ENCODE measurements at places on chromosomes 5 and 9.

- no peak for DNase-seq
Measured at GRCh38 chr9:90965226-90966030, 163.8 kb downstream of the SYK start.

- DNase-seq, result no peak
Measured at GRCh38 chr9:129305246-129305645, 127.2 kb upstream of the IER5L start.

DNA sequence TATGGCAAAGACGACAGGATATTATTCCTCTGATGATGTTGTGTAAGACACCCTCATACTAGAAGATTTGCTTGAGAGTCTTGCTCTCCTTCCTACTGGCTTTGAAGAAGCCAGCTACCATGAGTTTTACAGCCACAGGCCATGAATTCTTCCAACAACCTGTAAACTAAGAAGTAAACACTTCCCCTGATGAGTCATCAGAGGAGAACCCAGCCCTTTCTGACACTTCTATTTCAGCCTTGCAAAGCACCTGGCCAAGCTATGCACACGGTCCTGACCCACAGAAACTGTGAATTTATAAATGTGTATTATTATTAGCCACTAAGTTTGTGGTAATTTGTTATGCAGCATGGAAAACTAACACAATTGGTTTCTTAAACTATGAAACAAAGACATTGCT is 288.8 kb upstream of the ADAMTSL1 start:
- DNase-seq, result no peak

DNA sequence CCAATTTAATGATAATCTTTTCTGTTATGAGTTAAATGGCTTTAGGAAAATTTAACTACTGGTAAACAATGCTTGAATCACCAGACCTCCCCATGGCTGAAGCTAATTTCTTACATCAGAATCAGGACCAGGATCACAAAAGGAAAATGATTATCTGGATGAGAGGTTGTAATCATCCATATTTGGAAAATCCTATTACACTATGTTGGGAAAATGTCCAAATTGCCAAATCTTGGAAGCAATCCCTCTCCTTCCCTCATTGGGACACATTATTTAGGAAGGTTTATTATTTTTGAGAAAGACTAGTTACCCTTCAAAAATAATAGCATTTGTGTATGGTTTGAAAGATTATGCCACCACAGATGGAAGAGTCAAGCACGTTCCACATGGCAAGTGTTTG is 130.7 kb upstream of the MINAR2 start:
- DNase-seq, result no peak

GRCh38 chr9:35698231-35698630 is 8.5 kb upstream of the TPM2 start:
- DNase-seq, result no peak

- no peak for DNase-seq
Measured at GRCh38 chr9:33106827-33107621, 30.6 kb upstream of the SMU1 start.

GRCh38 chr5:75707911-75708509 is 9.2 kb downstream of the POC5 start:
- DNase-seq, result no peak

- DNase-seq, result no peak
Measured at GRCh38 chr5:176620333-176620981, 9.9 kb downstream of the SNCB start.

GRCh38 chr9:34502891-34503290 is 19.9 kb downstream of the ENHO start:
- DNase-seq, result no peak

- no peak for DNase-seq
Measured at GRCh38 chr5:101590384-101590783, 687.3 kb upstream of the ST8SIA4 start.

DNA sequence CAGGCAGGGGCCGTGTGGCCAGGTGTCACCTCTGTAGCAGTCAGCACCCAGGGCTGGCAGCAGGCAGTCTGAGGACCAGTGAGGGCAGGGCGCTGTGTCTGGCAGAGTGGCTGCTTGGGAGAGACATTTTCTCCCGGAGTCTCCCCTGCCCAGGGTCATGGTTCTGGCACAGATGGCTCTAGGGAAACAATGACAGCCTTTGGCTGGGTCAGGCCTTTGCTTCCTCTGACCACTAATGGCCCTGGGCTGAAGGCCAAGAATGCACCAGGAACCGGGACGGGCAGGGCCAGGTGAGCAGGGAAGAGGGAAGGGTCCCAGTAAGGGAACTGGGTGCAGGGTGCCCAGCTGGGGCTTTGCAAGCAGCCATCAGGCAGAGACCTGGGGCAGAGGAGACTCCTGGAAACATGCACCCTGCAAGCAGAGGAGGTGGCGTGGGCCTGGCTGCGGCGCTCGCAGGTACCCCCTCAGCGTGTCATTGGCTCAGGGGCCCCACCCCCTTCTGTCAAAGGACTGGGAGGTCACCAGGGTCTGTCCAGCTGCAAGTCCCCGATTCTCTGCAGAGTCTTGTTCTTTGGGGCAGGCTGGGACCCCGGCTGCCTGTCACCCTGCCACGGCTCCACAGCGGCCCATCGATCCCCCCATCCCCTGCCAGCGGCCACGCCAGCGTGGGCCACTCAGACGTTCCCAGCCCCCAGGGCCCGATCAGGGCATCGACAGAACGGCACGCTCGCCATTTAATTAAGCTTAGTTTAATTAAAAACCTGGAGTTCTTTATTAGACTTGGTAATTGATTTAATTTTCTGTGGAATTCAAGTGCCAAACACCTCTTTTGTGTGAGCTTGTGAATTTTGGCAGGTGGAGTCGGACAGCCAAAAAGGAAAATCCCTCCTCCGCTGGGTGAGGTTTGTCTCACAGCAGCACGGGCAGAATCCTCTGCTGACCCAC is 18.9 kb upstream of the TMEM250 start:
- DNase-seq, result no peak

DNA sequence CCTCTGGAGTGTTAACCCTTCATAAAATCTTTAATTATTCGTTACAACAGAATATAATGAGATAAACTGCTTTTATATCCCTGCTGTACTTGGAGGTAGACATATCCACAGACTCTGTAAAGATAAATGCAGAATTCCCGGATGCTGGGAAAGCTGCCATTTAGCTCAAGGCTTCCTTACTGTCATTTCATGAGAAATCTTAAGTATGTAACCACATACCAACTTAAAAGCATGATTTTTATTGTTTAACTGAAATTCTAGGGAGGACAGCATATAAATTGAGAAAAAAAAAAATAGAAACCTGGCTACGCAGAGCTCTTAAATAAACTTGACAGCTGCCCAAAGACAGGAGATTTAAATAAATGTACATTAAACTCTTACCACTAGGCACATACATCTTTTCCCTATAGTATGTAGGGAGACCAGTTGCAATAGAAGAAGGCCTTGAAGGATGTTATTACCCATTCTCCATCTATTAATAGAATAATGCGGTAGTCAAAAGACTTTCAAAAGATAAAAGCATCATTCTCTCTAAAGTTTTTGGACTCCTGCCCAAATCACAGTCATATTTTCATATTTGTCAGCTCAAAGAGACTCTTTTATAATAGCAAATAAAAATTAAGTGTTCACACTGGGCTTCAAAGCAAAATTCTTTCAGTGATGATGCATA is 373.8 kb downstream of the NDUFS4 start:
- DNase-seq, result no peak

DNA sequence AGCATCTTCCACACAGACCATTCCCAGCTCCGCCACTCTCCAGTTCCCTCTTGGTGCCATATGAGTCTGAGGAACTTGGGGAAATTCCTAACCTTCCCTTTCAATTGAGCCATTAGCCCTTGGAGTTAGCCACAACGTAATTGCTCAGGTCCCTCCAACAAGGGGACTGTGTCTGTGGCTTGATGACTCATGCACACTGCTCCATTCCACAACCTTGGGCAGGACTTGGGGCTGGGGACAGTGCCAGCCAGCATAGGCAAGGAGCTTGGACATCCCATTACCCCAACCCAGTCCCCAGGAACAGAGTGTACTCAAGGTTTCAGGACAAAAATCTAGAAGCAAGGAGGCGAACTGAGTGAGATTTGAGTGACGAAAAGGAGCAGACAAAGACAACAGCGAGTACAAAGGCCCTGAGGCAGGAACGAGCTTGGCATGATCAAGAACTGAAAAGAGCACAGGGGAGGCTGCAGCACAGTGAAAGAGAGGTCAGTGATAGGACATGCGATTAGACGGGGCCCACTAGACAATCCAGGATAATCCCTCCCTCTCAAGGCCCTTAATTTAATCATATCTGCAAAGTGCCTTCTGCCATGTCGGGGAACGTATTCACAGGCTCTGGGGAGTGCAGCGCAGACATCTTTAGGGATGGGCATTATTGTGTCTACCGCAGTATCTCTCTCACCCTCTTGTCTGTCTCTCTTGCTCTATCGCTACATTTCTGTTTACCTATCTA is 16.0 kb upstream of the JADE2 start:
- DNase-seq, result no peak

DNA sequence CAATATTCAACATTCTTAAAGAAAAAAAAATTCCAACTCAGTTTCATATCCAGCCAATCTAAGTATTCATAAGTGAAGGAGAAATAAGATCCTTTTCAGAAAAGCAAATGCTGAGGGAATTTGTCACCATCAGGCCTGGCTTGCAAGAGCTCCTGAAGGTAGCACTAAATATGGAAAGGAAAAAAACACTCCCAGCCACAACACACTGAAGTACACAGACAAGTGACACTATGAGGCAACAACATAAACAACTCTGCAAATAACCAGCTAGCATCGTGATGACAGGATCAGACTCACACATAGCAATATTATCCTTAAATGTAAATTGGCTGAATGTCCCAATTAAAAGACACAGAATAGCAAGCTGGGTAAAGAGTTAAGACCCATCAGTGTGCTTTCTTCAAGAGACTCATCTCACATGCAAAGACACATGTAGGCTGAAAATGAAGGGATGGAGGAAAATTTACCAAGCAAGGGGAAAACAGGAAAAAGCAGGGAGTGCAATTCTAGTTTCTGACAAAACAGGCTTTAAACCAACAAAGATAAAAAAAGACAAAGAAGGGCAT is 33.1 kb downstream of the ANKRD33B start:
- DNase-seq, result no peak

DNA sequence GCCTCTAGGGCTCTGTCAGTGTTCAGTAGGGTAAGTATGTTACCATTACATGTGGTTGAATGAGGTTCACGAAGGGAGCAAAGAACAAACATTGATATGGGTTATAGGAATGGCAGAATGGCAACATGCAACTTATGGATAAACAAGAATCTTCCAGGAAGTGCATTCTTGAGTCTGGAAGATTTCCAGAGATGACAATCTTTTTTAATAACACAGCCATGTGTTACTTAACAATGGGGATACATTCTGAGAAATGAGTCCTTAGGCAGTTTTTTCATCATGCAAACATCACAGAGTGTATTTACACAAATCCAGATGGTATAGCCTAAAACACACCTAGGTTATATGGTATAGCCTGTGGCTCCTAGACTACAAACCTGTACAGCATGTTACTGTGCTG is 9.1 kb upstream of the SLC28A3 start:
- no peak for DNase-seq

- no peak for DNase-seq
Measured at GRCh38 chr5:62309107-62309506, 3.1 kb downstream of the KIF2A start.

DNA sequence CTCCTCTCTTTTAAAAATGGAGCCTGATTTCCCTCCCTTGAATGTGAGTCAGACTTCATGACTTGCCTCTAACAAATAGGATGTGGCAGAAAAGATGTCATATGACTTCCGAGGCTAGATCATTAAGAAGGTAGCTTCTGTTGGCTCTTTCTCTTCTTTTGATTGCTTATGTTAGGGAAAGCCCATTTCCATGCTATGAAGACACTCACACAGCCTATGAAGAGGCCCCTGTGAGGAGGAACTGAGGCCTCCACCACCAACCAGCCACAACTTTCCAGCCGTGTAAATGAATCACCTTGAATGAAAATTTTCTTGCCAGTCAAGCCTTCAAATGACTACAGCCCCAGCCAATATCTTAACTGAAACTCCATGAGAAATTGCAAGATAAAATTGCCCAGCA is 413.4 kb downstream of the TMEM38B start:
- DNase-seq, result no peak

- DNase-seq, result no peak
Measured at GRCh38 chr5:111461255-111461671, 51.1 kb downstream of the STARD4 start.

DNA sequence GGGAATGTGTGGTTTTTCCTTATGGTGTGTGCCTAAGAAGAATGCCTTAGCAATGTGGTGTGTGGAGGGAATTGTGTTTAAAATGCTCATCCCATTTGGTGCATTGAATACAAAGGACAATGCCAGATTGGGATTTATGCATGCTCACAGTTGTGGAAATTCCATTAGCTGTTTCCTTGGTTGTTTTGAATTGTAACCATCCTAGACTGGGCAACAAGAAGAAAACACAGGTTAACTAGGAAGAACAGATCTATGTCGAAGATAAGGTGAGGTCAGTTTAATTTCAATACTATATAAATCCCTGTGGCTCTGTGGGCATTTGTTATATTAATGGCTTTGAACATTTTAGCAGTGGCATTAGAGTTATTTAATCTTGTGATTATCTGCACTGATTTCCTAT is 266.8 kb downstream of the MAT2B start:
- DNase-seq, result no peak

DNA sequence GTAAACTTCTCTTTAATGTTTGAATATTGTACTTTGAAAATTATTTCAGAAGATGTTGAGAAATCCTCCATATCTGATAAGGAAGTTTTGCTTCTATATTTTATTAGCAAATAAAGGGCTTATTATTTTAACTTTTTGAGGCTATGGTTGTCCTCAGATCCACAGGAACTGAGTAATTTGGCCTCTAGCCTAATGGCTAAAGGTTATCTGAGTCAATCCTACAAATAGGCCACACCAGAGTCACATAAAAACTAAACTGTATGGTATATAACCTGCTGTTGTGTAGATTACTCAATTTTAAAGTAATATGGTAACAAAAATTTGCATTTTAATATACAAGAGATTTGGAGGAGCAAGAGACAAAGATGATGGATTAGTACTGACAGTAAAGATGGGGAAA is 549.2 kb upstream of the GRAMD2B start:
- no peak for DNase-seq

DNA sequence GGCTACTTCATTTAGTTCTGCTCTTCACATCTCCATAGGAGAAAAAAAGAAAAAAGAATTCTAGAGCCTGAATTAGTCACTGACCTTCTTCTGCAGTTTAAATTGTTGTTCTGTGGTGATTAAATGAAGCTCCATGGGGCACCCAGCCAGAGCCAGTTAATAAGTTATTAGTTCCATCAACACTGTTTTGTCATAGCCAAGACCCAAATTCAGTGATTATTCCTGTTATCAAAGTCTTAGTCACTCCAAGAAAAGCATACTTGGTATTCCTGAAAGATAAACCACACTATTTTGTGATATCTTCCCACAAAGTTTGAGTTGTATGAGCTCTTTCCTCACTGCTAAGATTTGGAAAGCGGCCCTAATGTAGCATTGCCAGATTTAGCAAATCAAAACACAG is 134.8 kb upstream of the RGMB start:
- DNase-seq, result no peak

GRCh38 chr5:78203815-78204214 is 90.7 kb downstream of the AP3B1 start:
- DNase-seq, result no peak
